ENCODE measurements at places on chromosomes 7 and 10.

- DNase-seq, result no peak
Measured at GRCh38 chr7:3217166-3217565, 83.9 kb upstream of the SDK1 start.

GRCh38 chr10:36202881-36203280 lies 560.8 kb upstream of the FZD8 start:
- DNase-seq, result no peak

- no peak for DNase-seq
Measured at GRCh38 chr7:158404031-158404761, 183.4 kb downstream of the PTPRN2 start.

- no peak for DNase-seq
Measured at GRCh38 chr10:108591417-108591816, 1331.9 kb downstream of the XPNPEP1 start.

GRCh38 chr7:144174613-144175012 lies 8.7 kb upstream of the CTAGE4 start:
- DNase-seq, result no peak

GRCh38 chr10:69061305-69062161 lies 26.4 kb upstream of the SRGN start:
- DNase-seq, result peak; percentile 98

DNA sequence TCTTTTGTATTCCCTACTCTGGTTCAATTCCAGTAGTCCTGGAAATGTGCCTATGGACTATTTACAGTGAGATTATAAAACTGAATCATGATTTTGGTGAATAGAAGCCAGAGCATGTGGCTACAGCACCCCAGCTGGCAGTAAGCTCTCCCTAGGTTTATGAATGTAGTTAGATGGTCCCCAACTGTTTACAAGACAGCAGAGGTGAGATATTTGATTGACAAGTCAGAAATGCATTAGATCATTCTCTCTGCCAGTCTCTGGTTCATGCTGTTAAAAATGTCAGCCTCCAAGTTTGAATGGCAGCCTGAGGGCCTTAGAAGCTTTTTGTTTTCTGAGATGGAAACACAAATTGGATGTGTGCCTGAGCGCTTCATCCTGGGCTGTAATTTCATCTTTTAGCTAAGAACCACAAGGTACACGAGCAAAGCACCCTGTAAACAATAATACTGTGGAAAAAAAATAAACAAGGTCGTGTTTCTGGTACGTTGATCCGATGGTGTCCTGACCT lies 85.0 kb downstream of the BTRC start:
- no peak for DNase-seq
